ENCODE measurements at places on chromosomes 7 and 10.
A peak's percentile ranks its signal among the peaks of the same experiment; 100 is the strongest.

DNA sequence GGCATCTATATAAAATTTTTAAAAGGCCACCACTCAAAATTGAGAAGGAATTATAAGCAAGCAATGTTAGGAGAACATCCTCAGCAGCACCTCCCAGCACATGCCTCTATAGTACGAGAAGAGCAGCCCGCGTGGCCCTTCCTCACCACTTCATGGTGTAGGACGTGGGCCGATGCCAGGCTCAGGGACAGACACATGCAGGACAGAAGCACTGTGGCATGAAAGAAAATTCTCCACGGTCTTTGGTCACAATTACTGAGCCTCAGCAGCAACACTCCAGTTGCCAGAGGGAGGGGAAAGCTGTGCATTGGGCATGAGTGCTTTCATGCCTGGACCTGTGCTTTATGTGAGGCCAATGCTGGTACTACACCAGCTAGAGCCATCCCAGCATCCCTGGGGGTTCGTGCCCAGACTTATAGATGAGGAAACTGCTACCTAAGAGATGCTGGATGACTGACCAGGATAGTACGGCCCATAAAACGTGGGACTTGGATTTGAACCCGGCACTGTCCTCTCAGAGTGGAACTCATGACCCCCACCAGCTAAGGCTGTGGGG lies 164.7 kb downstream of the ADAM12 start:
- no peak for DNase-seq

- DNase-seq, result no peak
Observed at GRCh38 chr7:25253714-25254113, 25.4 kb upstream of the NPVF start.

GRCh38 chr7:27994639-27995038 lies 186.0 kb downstream of the JAZF1 start:
- DNase-seq, result peak; percentile 56

- DNase-seq, result no peak
Observed at GRCh38 chr10:5654218-5654755, 12.1 kb downstream of the ASB13 start.

All from H54 (cell line).